Muscle of leg (tissue), 16 donors: ENCODE measurements at places on chromosomes 11 and 22. TPM values are rescaled to one million over a fixed set of nuclear protein-coding genes. Genes with fewer than 3 reads are reported as not detected.

DNA sequence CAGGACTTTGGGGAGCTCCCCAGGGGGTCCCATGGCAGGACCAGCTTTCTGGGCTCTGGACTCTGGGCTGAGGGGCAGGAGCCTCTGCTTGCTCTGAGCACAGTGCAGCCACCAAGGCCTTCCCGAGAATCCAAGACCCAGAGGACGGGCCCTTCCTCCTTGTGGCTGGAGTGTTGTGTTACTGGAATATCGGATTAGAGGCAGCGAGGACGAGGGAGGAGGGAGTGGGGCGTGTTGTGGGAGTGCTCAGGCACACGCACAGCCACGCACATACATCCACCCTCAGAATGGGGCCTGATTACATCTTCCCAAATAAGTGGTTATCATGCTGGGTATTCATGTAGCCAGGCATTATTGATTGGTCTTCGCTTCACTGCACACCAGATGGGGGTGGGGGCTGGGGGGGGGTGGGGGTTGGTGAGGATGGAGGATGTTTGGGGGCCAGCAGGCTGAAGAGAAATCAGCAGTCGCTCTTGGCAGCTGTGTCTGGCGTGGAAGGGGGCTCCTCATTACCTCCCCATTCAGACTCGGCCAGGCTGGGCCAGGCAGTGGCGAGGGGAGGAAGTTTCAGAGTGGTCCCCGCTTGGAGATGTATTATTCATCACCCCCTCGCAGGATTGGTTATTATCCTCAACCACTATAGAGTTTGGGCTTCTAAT lies 120.9 kb downstream of the ST3GAL4 start:
- no peak overlapping the region for H3K27ac ChIP-seq
- no peaks in the 10 kb centered on the region for H3K36me3 ChIP-seq
- no peaks in the 10 kb centered on the region for H3K27me3 ChIP-seq

Gene KCNK7
- total RNA-seq = 0.31 TPM

- peaks cover 6% of the 10 kb centered on the region for H3K27me3 ChIP-seq
- H3K36me3 ChIP-seq = no peaks in the 10 kb centered on the region
- H3K27ac ChIP-seq = no peak overlapping the region
- no peak for DNase-seq
Observed at GRCh38 chr11:116547571-116547970, 225.2 kb downstream of the BUD13 start.

Gene LYVE1
- total RNA-seq = 52.2 TPM

DNA sequence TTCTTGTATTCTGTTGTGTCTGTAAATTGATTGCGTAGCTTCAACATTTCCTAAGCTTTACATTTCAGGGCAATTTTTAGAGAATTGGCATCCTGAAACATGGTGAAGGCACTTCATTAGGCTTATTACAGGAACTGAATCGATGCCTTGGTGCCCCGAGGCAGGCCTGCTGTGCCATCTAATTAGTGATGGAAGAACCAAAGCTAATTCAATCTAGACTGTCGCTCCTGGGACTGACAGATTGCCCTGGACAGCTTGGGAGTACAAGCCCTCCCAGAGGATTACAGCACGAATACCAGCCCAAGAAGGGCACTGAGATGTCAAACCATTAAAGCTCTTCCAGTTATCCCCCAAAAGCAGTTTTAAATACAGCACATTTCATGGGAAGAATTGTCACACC lies 243.2 kb upstream of the ZC3H12C start:
- no peaks in the 10 kb centered on the region for H3K4me1 ChIP-seq
- no peaks in the 10 kb centered on the region for H3K36me3 ChIP-seq
- no peak overlapping the region for H3K27ac ChIP-seq
- H3K27me3 ChIP-seq = no peaks in the 10 kb centered on the region

GRCh38 chr11:65563601-65564000 lies 5.4 kb upstream of the LTBP3 start:
- H3K27ac ChIP-seq = no peak overlapping the region
- peaks cover 38% of the 10 kb centered on the region for H3K4me1 ChIP-seq
- H3K4me3 ChIP-seq = no peak overlapping the region
- no peak for DNase-seq
- H3K36me3 ChIP-seq = peaks cover 10% of the 10 kb centered on the region
- H3K27me3 ChIP-seq = no peaks in the 10 kb centered on the region

Gene NEFH
- 0.58 TPM for total RNA-seq

DNA sequence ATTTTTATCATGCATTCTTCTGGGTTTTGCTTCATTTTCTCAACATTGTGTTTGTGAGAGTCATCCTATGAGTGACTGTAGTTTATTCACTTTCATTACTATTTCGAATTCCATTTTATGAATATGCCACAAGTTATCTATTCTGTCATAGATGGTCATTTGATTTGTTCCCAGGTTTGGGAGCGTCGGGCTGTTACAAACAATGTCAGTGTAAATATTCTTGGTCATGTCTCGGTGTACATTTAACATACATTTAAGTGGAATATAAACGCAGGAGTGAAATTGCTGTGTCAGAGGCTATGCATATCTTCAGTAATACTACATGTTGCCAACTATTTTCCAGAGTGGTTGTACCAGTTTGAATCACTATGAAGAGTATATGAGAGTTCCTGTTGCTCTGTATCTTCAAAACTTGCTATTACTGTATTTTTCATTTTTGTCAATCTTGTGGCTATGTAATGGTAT lies 2.4 kb downstream of the TRIM44 start:
- DNase-seq = peak; percentile 20
- no peak overlapping the region for H3K4me3 ChIP-seq
- H3K27me3 ChIP-seq = peaks cover 3% of the 10 kb centered on the region
- no peaks in the 10 kb centered on the region for H3K36me3 ChIP-seq

DNA sequence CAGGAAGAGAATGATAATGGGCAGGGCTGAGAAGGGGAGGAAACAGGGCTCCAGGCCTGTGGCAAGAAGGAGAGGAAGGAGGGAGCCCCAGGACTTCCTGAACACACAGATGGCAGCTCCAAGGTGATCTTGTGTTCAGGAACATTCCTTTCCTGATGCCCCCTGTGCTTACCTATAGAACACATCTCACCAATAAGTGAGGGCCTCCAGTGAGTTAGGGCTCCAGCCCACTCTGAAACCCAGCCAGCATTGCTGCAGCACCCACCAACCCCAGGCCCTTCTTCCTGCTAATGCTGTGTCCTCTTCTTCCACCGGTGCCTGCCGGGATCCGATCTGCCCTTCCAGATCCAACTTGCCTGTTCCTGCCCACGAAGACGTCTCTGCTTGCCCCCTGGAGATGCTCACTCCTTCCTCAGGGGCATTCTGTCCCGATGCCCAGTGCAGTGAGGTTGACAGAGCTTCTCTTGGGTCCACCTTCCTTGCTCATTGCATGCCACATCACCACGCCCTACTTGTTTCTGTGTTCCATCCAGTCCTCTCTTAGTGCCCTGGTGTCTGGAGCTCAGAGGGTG lies 17.4 kb downstream of the ANKK1 start:
- no peak overlapping the region for H3K27ac ChIP-seq
- no peaks in the 10 kb centered on the region for H3K4me1 ChIP-seq
- no peak for DNase-seq
- H3K27me3 ChIP-seq = peaks cover 6% of the 10 kb centered on the region
- no peaks in the 10 kb centered on the region for H3K36me3 ChIP-seq
